ENCODE measurements at places on chromosomes 4 and X. TPM values are rescaled to one million over a fixed set of nuclear protein-coding genes. Genes with fewer than 3 reads are reported as not detected.

GRCh38 chrX:107429090-107429489, 20.4 kb upstream of the FRMPD3 start:
- DNase-seq = no peak

GRCh38 chr4:100823066-100823992, 305.5 kb upstream of the EMCN start:
- no peak for DNase-seq

- no peak for DNase-seq
These were observed 343.1 kb downstream of the GRID2 start for GRCh38 chr4:92646826-92647225.

DNA sequence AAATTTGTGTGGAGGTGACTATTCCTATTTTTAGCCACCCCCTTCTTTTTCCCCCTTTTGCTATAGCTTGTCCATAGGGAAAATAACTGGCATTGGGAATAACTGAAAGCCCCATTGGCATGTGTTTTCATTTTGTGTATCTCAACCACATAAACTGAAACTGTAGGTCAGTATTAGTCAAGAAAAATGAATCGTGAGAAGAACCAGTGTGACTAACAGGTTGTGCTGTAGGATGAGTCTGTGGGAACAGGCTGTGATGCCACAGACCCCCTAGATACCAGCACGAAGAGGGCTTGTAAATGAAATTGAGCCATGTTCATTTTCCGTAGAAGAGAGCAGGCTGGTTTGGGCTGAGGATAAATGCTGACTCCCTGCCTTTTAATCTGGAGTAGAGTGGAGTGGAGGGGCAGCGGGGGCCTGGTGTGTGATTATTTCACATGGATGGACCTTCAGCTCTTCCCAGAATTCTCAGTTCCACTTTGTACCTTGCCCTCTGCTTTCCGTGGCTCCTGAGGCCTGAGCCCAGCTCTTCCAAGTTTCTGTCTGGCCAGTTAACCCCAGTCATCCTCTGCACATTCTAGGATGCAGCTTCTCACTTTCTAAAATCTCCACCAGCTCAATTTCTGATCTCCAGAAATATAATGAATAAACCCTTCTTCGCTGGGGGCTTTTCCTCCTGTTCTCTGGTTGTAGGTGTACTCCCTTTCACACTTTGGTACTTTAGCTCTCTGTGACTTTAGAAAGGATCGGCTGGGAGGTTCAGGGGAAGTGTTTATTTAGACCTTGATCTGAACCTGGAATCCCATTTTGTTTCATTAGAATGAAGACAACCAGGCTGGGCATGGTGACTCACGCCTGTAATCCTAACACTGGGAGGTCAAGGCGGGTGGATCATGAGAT, 37.3 kb downstream of the DCUN1D4 start:
- DNase-seq = no peak

GRCh38 chr4:38233727-38234480, 273.7 kb downstream of the PTTG2 start:
- no peak for DNase-seq

DNA sequence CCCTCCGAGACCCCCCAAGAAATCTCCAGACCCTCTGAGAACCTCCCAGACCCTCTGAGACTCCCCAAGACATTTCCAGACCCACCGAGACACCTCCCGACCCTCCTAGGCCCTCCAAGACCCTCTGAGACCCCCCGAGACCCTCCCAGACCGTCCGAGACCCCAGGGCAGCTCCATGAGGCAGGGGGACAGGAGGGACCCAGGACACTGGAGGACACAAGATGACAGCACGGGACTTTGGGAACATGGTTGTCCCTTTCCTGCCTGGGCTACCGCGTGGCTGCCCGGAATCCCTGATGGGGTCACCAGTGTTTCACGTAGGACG, 10.3 kb downstream of the CTBP1 start:
- no peak for DNase-seq

- no peak for DNase-seq
These were observed 115.8 kb upstream of the INPP4B start for GRCh38 chr4:142961866-142962265.

GRCh38 chrX:45849261-45849862, 648.7 kb upstream of the DIPK2B start:
- no peak for DNase-seq

- DNase-seq = no peak
These were observed 905.2 kb downstream of the TRAM1L1 start for GRCh38 chr4:116180157-116180601.

DNA sequence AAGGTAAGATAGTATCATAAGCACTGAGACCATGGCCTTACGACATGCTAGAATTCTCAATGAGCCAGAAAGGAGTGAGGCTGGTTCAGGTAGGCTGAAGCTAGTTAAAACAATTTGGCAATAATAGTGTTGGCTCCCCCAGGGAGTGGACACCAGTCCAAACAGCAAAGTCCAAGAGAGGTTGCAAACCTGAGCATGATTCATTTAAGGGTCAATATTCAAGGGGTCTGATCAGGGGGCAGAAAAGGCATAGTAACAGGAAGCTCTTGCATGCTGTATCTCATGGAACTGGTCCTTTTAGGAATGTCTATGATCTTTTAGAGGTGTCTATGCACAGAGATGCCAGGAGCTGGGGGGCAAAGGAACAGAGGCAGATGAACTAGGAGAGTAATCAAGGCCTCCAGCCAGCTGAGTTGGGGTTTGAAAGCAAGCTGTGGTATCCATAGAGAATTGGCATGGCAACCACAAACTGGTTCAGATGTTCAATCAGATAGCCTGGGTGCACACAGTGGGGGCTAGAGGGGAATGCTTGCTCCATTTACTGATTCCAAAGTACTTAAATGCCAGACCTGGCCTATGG, 5.1 kb downstream of the GJB1 start:
- no peak for DNase-seq

GRCh38 chr4:19051831-19052230, 1030.3 kb upstream of the LCORL start:
- no peak for DNase-seq

DNA sequence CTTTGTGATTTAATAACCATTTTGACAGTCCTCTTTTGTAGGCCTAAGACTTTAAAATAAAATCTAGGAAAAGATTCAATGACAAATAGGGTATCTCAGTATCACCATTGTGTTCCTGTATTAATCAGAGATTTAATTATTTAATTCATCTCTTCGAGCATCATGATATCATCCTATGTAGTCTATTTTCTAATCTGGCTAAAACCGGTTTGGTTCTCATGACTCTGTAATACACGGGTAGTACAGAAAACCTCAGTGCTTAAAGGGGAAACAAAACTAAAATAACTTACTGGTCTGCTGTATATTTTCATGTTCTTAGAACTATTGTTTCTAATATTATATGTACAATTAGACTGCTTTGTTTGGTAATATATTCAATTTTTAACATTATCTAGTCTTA, 23.7 kb upstream of the FBXW7 start:
- DNase-seq = no peak

DNA sequence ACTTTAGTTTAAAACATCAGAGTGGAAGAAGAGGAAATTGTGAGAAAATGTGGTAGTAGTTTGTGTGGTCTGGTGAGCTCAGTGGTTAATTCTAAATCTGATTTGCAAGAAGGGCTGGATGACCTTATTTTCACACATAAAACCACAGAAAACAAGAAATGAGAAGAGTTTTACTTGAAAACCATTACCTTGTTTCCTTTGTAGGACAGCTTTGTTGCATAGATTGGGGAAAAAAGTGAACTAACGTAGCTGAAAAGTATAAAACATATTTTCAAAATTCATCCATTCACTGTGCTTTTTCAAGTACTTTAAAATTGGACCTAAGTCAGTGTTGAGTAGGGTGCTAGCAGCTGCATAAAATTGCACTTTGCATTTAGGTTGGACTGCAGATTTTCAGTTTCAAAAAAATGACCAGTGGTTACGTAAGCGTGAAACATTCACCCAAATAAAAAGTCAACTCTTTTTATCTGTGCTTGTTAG, 211.3 kb downstream of the ARHGAP10 start:
- no peak for DNase-seq

- DNase-seq = no peak
These were observed 261.6 kb upstream of the ANKRD50 start for GRCh38 chr4:124974152-124974551.

GRCh38 chrX:153926858-153927671, 1.0 kb upstream of the ARHGAP4 start:
- DNase-seq = no peak

- DNase-seq = no peak
These were observed 24.9 kb downstream of the GLRA2 start for GRCh38 chrX:14554131-14554715.

DNA sequence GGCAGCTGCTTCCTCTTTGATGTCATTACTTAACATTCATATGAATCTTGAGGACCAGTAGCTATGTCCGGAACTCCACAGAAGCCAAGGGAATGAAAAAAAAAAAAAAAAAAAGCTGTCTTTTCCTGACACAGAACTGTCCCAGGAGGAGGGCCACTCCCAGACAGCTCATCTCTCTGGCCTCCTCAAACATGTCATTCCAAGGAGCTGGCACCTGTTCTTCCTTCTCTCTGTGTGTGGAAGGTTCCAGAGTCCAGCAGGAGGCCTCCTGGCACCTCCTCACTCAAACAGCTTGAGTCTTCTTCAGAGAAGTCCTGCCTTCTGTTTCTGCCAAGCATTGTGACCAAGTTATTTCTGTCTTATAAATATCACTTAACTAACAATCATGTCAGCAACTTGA, 458.5 kb downstream of the AFF2 start:
- no peak for DNase-seq

GRCh38 chrX:46380148-46380752, 165.0 kb downstream of the ZNF674 start:
- no peak for DNase-seq

DNA sequence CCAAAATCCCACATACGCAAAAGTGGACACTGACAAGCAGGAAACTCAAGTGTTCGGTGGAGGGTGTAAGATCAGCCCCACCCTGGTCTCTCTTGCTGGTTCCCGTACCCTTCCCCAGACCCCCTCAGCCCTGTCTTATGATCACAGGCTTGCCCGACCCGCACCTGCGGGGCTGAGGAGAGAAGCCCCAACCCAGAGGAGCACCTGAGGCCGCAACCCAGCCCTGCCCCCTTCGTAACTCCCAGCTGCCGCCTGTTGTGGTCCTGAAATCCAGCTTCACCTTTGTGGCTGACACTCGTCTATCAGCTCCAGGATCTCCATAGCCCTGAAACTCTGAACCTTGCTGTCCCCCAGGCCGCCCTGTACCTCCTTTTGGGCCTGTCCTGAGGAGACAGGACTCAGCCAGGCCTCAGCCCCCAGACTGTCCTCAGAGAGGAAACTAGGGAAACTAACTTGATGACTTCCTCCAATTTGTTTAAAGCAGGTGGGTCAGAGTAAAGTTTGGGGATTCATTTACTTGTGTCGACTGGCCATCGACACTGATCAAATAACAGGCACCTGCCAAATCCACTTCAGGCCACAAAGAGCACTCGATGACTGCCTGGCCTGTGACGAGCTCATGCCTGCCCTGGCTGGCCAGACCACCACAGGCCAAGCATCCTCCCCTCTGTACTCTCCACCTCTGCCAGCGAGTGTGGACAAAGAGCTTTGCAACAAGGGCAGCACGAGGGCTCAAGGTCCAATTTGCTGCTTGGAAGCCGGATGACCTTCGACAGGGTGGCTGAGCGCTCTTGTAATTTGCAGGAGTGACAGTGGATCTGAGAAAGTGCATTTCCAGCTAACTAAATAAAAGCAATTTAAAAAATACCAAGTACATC, 19.3 kb downstream of the DCTD start:
- DNase-seq = no peak

DNA sequence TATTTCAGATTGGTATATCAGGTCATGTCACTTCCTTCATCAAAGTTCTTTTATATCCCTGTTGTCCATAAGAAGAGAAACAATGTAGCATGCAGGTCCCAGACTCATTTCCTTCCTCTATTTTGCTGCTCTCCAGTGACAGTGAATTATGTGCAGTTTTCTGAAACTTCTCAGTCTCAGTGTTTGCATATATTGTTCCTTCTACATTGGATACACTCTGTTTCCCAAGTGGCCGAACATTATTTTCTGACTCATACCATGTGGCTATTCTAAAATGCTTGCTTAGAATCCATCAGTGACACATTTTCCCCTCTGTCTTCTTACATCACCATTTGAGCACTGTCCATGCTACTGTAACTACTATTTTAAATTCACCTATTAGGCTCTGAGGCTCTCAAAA, 305.7 kb downstream of the PDHA2 start:
- no peak for DNase-seq

GRCh38 chrX:84168095-84168494, 19.9 kb downstream of the RPS6KA6 start:
- no peak for DNase-seq

DNA sequence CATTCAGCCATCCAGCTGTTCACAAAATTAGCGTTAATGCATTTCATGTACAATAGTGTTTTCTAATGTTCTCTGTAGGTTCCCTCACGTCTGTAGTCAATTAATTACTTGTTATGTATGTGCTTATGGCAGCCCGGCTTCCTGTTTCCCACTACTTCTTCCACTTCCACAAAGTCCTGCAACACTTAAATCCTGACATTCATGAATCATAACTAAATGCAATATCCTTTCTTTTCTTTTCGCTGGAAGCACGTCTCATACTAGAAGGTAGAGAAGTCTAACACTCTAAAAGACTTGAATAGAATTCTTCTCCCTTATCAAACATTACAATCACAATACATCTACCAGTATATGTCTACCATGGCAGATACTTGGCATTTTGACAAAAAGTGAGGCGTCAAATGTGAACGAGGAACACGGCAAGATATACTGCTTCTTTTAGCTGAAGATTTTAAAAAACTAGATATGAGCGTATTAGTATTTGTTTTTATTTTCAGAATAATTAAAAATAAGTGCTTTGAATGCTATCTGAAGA, 239.0 kb upstream of the DIAPH2 start:
- no peak for DNase-seq

DNA sequence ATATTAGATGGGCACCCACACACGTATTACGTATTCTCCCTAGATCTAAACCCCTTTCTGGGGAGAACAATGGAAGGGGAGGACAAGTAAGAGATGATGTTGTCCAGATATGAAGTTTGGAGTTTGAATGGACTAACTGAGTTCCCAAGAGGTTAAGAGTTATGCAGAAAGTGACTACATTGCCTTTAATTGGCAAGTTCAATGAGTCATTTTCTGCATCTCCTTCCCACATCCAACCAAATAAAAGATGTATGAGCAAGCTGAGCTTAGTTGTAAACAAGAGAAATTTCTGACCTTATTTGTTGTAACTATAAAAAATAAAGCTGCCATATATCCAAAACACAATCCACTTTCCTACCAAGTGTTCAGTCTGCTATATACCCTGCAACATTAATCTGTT, 50.5 kb downstream of the TIGD2 start:
- DNase-seq = no peak

- DNase-seq = no peak
These were observed 41.0 kb upstream of the PITX2 start for GRCh38 chr4:110663738-110664444.

DNA sequence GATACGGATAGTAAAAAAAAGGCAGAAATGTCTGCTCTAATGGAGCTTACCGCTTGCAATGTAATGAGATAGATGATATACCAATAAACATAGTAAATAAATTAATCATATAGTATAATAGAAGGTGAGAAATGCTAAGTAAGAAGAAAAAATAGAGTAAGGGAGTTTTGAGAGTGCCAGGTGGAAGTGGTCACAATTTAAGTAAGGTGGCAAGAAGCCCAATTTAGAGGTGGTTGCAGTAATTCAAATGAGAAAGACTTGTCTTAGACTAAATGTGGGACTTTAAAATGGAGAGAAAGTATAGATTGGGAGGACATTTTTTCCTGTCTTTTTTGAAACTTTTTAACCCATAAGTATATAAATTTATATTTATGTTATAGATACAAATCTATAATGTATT, 26.0 kb downstream of the TBC1D19 start:
- no peak for DNase-seq

Gene CCDC158
- total RNA-seq = 5.4 TPM

Gene RHOXF2
- total RNA-seq = not detected

Gene EFHC2
- 0.32 TPM for total RNA-seq

Gene F11
- not detected for total RNA-seq

Gene FAM133A
- not detected for total RNA-seq

Gene ESX1
- not detected for total RNA-seq

Gene WNK3
- total RNA-seq = 1.3 TPM
